Spleen (tissue), 13 donors: ENCODE measurements at places on chromosomes 3 and 15. TPM values are rescaled to one million over a fixed set of nuclear protein-coding genes. Genes with fewer than 3 reads are reported as not detected.
A peak's percentile ranks its signal among the peaks of the same experiment; 100 is the strongest.

- H3K36me3 ChIP-seq, result no peaks in the 10 kb centered on the region
- H3K27me3 ChIP-seq, result no peaks in the 10 kb centered on the region
- peaks cover 27% of the 10 kb centered on the region for H3K4me1 ChIP-seq
Measured at GRCh38 chr15:67051088-67052045, 14.0 kb upstream of the SMAD3 start.

DNA sequence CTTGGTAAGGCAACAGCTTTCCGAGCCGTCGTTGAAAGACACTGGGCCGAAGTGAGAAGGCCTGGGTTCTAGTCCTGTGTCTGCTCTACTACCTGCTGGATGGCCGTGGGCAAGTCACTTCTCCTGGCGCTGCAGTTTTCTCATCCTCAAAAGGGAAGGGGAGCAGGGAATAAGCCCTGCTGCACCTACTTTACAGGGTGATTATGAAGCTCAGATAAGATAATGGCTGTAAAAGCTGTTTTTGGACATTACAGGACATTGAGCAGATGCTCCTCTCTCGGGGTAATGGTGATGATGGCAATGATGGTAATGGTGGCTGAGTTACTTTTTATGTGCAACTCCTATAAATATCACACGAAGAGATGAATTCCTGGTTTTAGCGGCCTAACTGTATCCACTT lies 152.6 kb downstream of the FAM43A start:
- no peak overlapping the region for H3K27ac ChIP-seq
- DNase-seq, result peak; percentile 31
- no peak overlapping the region for H3K4me3 ChIP-seq
- no peaks in the 10 kb centered on the region for H3K36me3 ChIP-seq
- no peaks in the 10 kb centered on the region for H3K4me1 ChIP-seq
- no peaks in the 10 kb centered on the region for H3K27me3 ChIP-seq

GRCh38 chr3:67699882-67700281 lies 45.5 kb upstream of the SUCLG2 start:
- H3K27me3 ChIP-seq, result no peaks in the 10 kb centered on the region
- H3K27ac ChIP-seq, result no peak overlapping the region
- DNase-seq, result no peak
- H3K36me3 ChIP-seq, result no peaks in the 10 kb centered on the region
- no peak overlapping the region for H3K4me3 ChIP-seq

DNA sequence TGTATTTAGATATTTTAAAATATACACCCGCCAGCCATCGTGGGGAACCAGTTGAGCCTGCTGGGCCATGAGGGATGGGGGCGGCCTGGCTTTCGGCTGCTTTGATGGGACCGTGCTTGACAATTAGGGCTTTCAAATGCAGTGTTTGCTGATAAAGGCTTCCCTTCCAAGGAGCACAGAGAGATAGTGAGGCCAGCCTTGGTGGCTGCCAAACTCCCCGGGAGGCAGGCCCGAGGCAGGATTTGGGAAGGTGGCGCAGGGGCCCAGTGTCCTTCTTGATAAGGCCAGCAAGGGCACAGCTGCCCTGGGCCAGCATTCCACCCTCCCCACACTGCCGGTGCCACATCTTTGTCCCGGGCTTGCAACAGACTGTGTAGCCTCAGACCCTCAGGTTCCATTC lies 75.6 kb downstream of the LINGO1 start:
- H3K27ac ChIP-seq, result no peak overlapping the region
- H3K27me3 ChIP-seq, result no peaks in the 10 kb centered on the region

DNA sequence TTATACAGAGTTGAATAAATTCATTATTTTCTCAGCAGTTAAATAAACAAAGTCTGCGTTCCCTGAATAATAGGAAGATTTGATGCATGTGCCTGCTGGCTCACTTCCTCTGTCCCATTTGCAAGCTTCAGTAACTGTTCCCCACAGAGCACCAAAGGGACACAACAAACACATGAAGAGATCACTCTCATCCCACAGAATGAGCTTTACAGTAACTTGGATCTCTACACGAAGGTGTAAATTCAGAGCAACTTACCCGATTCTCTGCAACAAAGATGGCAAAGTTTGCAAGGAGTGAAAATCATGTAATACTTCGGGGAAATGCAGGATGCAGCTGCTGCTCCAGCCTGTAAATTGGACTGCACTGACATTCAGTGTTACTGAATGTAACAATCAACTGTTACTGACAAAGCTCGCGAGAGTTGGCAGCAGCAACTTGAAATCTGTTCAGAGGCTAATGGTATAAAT lies at the start of gene BCHE:
TSS of gene BCHE (minus strand) at position 366 of the 468 bp plus-strand sequence. CDS start 6,390 bp downstream, outside the sequence.
- H3K27ac ChIP-seq, result no peak within 1 kb of the TSS
- peak within 1 kb of the TSS; percentile 0 for H3K4me3 ChIP-seq
- H3K4me1 ChIP-seq, result no peaks in the 10 kb centered on the region
- no peaks in the 10 kb centered on the region for H3K36me3 ChIP-seq
- DNase-seq, result no peak

DNA sequence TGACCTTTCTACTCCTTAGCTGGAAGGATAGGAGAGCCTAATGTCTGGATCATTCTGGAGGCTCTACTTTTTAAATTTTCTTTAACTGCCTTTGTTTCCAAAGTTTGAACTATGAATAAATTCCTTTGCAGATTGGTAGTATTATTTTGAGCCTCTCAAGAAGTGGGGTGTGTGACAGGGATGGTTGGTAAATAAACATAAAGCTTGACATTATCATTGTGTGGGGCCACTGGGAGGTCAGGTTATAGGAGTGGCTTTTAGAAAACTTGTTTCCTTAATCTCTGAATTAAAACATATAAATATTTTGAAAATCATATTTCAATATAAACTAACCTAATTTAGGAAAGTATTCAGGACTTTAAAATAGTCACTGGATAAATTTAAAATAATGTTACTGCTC lies 89.3 kb downstream of the OTOL1 start:
- H3K27ac ChIP-seq, result no peak overlapping the region
- no peak for DNase-seq
- no peaks in the 10 kb centered on the region for H3K36me3 ChIP-seq

Gene NEIL1
- polyA plus RNA-seq, result 52.1 TPM

Gene CLDN16
- polyA plus RNA-seq, result 0.06 TPM
